HL-60 (cell line): ENCODE measurements at places on chromosomes 5 and 9.

DNA sequence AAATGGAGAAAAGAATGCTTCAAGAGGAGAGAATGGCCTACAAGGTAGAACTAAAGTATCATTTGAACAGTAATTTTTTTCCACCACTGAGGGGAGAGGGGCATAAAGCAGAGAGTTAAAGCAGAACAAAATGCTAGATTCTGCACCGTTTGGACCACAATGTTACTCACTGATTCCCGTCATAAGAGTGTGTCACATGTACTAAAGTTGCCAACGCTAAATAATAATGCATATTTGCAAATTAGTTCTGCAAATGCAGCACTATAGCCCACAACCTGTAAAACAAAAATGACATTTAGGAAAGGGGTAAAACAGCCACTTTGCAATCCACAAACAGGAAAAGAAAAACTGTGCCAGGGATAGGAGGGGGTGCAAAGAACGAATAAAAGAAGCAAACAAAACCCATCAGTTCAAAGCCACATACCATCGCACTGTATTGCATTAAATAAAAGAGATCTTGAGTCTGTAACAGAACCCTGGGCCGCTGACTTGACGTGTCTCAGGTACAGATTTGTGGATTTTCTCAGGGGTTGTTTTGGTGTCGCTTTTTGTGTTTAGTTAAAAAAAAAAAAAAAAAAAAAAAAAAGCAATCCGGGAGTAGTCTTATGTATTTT is 7.7 kb upstream of the NFIB start:
- no peak for DNase-seq

DNA sequence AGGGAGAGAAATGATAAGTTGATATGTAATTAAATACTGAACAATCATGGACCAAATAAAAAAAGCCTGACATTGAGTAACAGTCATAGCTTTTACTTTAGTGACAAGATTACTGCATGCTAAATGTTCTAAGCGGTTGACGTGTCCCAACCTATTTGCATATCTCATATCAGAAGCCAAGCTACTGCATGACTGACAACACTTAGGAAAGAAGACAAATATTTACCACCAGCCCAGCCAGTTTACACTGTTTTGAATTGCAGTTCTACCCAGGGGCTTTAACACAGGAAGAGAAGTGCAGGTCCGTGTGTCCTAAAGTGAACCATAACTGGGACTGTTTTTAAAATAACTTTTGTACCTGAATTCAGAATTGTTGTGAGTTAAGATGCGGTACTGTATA is 219.9 kb downstream of the PRDM9 start:
- DNase-seq: no peak

DNA sequence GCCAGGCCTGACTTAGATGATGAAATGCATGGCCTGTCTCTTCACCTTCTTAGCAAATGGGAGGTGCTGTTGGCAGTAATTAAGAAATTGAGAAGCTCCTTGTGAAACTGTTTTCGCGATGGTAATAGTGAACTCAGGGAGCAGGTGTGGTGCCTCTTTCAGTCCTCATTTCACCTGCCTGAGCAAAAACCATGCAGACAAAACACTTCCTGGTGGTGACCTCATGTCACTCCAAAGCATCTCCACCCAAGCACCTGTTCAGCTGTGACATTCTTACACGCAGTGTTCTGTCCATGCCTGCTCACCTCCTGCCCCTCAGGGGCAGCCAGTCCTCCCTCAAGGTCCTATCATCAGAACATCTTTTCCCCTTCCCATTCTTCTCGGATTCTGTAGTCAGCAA is 146.5 kb downstream of the CD180 start:
- DNase-seq: no peak

GRCh38 chr5:169507051-169507450 is 76.5 kb upstream of the SPDL1 start:
- no peak for DNase-seq

DNA sequence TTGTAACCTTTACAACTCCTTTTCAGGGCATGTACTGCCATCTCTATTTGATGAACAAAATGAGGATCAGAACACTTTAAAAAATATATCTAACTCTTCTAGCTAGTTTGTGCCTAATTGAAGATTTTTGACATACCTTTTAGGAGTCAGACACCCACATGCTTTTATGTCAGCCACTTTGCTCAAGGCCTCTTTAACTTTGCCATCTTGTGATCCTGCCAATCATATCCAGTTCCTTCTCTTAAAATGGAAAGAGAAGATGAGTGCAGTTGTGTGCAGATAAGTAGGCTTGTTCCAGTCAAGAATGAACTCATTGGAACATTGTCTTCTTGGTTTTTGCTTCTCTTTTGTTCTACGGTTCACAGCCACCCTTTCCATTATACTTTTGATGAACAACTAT is 425.6 kb upstream of the TNC start:
- DNase-seq: no peak

DNA sequence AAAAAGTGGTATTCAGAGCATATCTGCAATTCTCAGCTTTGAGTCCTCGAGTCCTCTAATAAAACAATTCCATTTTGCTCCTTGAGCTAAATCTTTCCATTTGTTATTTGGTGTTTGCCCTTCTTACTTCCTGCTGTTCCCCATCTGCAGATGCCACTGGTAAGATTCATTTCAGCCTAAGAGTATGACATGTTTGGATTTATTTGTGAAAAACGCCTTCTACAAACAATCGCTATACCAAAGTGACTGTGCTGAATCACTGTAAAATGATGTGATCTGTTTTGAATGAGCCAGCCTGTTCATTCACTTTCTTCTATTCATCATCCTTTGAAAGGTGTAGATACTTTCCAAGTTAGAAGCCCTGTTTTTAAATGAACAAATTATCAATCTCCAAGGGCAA is 27.7 kb downstream of the KCTD16 start:
- DNase-seq: no peak

GRCh38 chr5:122091936-122092600 is 14.0 kb upstream of the LOX start:
- DNase-seq: no peak

- no peak for DNase-seq
Measured at GRCh38 chr5:77086368-77086688, 757 bp downstream of the ZBED3 start.

DNA sequence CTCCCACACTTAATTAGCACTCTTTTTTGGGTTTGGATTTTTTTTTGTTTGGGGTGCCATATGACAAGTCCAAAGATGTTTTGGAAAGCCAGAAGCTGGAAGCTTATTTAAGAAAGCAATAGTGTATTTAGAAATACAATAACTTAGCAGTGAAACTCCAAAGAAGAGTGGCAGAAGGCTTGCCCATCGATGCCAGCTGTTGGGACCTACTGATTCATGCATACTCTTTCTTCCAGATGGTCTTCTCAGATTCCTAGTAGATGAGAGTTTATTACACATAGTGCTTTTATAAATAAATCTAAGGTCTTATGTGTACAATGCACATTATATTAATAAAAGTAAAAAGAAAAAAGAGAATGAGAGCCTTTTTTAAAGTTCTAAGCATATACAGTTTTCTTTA is 374.6 kb downstream of the OSTF1 start:
- DNase-seq: no peak

- DNase-seq: no peak
Measured at GRCh38 chr9:5596173-5596572, 32.7 kb upstream of the RIC1 start.

DNA sequence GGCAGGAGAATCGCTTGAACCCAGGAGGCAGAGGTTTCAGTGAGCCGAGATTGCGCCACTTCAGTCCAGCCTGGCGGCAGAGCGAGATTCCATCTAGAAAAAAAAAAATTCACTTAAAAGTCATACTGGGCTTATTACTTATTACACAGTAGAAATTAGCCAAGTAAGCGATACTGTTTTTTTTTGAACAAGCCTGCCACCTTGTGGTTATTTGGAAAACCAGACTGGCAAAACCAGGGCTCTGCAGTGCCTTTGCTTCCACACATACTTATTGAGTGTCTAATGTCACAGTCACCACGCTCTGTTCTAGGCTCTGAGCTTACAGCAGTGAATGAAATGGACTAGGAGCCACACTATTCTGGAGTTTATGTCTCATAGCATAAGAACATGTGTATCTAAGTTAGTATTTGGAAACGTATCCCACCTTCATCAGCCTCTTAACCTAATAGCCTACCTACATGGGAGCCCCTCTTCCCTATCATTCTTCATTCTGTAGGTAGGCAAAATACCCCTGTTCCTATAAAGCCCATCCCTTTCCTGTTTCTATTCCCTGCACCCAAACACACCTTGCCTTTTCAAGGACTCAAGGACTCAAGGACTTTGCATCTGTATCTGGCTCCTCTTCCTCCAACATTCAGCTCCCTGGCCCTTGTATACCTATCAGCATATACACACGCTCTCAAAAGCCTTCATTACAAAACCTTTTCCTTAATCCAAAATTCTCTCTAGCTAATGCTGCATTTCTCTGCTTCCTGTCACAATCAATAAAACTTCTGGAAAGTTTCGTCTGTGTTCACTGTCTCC is 13.9 kb upstream of the BASP1 start:
- DNase-seq: no peak

DNA sequence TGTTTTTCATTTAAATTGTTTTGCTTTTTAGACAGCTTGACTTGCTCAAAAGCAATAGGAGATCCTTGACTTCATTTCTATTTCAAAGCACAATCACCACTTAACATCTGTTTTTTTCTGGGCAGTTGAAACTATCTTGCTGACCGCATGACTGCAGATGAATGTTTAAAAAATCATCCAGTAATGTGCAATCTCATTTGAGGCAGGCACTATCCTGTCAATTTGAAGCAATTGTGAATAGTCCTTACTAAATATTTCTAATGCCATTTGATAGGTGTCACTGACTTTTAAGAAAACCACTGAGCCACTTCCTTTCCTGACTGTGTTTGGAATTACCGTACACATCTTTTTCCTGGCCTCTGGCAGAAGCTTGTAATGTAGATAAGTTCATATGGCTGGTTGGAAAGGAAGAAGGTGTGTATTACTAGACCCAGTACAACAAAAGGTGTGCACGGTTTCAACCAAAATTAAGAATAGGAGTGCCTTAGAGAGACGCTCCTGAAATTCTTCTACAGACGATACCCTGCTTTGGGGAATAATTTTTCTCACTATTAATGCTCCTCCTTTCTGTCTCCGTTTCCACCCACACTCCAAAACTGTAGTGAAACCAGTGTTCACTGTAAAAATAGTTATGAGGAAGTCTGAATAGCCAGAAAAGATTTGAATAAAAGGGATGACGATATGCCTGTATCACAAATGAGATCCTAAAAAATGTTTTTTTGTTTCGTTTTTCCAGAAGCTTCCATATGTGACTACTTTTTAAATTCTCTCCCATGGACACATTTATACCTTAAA is 136.7 kb upstream of the MOCS2 start:
- DNase-seq: no peak

- no peak for DNase-seq
Measured at GRCh38 chr5:31192442-31192841, 1.0 kb upstream of the CDH6 start.

- DNase-seq: no peak
Measured at GRCh38 chr5:96001262-96001661, 39.6 kb upstream of the ELL2 start.

DNA sequence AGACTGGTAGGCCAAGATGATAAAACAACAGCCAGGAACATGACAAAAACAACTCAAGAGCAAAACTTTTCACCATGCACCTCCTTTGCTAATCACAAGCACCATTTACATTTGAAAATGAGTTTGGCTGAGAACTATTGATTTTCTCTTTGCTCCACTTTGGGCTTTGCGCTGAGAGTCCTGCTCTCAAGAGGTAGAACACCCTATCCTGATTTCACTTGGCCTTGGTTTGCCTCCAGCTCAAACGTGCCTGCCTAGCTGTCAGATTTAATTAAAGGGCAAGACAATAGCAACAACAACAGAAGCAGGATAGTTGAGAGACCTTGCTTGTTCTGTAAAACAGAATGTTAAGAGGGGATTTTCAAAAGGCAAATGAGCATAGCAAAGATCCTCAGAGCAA is 128.2 kb upstream of the ASTN2 start:
- DNase-seq: no peak

DNA sequence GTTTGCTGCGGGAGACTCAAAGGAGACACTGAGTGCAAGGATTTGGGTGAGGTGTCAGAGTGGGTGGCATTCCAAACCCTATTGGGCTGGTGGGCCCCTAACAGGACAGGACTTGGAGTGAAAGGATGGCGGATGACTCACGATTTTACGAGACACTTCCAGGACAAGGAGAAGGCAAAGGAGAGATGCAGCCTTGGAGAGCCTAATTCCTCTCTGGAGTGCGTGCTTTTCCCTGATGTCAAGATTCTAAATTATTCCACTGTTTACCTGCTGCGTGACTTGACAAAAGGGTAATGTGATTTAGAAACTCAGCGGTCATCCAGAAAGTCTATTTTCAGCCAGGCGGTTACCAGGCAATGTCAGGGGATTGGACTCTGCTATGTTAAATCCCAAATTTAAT is 41.6 kb upstream of the CD180 start:
- no peak for DNase-seq

- no peak for DNase-seq
Measured at GRCh38 chr5:54946306-54946819, 39.0 kb downstream of the ESM1 start.

- no peak for DNase-seq
Measured at GRCh38 chr5:172008111-172008455, 1.6 kb upstream of the FBXW11 start.

- DNase-seq: peak; percentile 23
Measured at GRCh38 chr5:159198063-159199036, 11.0 kb downstream of the RNF145 start.

DNA sequence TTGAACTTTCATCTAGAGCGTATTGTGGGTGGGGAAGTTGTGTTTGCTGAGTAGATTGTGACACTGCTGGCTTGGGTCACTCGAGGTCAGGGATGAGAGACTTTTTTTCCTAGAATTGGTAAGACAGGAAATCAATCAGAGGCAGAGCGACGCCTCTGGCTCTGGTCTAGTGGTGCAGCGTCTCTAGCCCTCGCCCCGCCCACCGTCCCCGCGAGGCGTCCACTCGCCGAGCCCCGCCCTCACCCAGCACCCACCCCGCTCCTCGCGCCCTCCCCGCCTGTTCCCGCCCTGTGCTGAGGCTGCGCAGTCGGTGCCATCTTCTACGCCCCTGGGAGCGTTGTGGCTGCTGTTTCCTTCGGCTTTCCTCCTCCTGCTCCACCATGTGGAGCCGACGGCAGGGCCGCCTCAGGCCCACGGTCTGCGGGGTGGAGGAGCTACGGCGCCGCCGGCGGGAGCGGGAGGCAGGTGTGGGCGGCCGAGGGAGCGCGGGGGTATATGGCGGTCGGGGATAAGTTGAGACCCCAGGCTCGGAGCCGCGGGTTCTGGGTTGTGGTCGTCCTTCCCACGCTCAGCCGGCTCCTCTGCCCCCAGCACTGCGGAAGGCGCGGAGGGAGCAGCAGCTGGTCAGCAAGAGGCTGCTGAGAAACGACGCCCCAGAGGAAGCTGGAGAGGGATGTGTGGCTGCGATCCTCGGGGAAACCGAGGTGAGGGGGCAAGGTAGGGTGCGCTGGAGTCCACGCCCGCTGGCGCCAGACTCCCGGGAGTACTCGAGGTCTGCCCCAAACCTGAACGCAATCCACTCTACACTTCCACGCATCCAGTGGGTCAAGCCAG is at the start of gene TMCO6:
Gene TMCO6, plus strand, starts transcription at position 304 of the 834 bp plus-strand sequence. Its CDS starts 77 bp downstream, at position 381.
- peak; percentile 97 for DNase-seq

- DNase-seq: no peak
Measured at GRCh38 chr9:123724211-123724796, 205.6 kb downstream of the DENND1A start.

- DNase-seq: no peak
Measured at GRCh38 chr5:177610770-177611445, 11.0 kb downstream of the B4GALT7 start.
